Stimulated activated CD8-positive, alpha-beta memory T cell treated with anti-CD3 and anti-CD28 coated beads, Interleukin-4, amount 100 ng/mL, for 1 hour (primary cell): ENCODE measurements at places on chromosomes 2 and 18.

DNA sequence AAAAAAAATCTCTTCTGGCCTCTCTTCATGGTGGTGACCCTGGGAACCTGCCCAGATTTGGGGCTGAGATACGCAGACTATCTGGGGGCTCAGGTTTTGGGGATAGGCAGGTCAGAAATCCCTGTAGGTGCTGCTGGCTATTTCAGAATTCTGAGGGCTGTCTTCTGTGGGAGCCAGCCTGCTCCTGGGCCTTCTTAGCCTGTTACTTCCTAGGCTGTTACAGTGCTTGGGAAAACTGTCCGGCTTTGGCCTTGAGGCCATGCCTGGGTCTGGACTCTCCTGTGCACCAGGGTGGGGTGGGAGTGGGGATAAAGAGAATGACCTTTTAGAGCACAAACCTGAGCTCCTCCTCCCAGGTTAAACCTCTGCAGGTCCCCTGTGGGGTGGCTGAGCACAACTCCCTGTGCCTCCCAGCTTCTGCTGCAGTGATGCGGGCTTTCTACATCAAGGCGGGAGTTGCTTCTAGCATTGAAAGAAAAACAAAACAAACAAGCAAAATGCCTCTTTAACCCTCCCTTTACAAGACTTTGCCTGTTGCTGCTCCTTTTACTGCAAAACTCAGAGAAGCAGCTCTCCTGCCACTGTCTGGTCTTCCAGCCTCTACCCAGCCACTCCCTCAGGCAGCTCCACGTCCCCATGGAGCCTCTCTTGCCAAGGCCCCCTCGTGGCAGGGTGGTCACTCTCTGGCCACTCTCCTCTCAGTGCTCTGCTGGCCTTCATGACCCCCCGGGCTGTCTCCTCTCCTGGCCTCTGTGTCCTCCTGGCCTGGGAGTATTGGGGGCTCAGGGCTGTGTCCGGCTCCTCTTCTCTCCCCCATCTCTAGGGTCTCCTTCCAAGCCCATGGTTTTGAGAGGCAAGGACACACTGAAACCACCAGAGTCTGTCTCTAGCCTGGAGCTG is 293.0 kb upstream of the HS6ST1 start:
- no peak for DNase-seq

DNA sequence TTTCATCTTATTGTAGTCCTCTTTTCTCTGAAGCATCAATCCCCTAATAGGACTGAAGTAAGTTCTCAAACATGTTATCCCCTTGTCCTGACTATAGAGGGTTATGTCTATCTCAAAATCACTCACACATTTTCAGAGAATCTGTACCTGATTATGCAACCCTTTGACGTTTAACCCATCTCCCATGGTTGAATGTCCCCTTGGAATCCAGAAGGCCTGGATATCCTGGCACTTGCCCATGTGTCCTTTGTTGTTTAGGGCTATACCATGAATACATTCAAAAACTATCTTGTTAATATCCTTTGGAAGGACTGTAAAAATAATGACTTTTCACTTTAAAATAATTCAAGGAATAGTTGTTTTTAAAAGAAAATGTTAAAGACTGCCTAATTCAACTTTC is 66.3 kb upstream of the PSMD14 start:
- DNase-seq: no peak

DNA sequence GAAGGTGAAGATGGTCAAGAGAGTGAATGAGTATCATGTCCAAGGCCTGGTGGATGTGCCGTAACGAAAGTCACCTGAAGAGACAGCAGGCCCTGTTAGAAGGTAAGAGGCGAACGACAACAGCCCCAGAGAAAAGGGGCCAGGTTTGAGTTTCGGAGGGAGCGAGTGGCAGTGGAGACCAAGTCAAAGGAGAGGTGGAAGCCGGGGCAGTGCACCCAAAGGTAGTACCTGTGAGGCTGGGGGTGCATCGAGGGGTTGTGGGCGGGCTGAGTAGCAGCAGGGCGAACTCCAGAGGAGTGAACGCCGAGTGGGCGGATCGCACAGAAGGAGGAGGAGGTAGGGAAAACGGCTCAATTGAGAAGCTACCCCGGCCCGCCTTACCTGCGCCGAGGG is 358 bp downstream of the USP37 start:
- peak; percentile 27 for DNase-seq

GRCh38 chr2:126972279-126972626 is 73.6 kb downstream of the TEX51 start:
- no peak for DNase-seq

- DNase-seq: no peak
Measured at GRCh38 chr2:197803033-197803444, 1.4 kb upstream of the PLCL1 start.

GRCh38 chr2:149169656-149170055 is 131.2 kb downstream of the LYPD6B start:
- DNase-seq: no peak

DNA sequence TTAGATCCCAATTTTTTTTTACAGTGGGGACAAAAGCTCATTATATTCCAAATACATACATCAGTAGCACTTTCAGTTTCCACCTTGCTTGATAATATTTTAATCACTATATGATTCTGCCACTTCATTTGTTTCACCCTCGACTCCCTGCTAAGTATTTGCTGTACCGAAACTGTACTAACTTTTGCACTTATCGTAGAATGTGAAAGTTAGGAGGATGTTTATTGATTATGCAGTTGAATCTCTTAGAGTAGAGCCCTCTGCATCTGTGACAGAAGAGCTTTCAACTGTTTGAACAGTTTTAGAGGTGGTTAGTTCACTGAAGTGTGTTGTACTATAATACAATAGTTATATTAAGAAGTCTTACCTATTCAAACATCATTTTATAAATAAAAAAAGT is 20.8 kb downstream of the NCOA1 start:
- no peak for DNase-seq

GRCh38 chr2:150732064-150732463 is 244.6 kb upstream of the RND3 start:
- no peak for DNase-seq

- DNase-seq: no peak
Measured at GRCh38 chr2:233915128-233915527, 2.0 kb upstream of the TRPM8 start.

DNA sequence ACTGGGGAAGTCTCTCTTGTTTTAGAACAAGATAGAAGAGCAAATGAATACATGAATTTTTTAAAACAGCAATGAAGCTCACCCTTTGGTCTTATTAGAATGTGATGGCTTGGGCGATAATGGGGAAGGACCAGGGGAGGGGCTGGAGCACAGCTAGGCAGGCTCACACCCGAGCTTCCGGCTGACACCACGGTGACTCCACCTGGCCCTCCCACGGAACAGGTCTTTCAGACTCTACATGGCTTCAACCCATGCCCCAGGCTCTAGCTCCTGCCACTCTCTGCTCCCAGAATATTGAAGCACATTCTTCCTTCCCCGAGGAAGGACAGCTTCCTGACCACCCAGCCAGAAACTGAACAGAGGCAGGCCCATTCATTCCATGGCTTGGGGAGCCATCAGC is 127.5 kb upstream of the AGAP1 start:
- DNase-seq: no peak

GRCh38 chr2:187552828-187553681 is 1.2 kb downstream of the TFPI start:
- no peak for DNase-seq

DNA sequence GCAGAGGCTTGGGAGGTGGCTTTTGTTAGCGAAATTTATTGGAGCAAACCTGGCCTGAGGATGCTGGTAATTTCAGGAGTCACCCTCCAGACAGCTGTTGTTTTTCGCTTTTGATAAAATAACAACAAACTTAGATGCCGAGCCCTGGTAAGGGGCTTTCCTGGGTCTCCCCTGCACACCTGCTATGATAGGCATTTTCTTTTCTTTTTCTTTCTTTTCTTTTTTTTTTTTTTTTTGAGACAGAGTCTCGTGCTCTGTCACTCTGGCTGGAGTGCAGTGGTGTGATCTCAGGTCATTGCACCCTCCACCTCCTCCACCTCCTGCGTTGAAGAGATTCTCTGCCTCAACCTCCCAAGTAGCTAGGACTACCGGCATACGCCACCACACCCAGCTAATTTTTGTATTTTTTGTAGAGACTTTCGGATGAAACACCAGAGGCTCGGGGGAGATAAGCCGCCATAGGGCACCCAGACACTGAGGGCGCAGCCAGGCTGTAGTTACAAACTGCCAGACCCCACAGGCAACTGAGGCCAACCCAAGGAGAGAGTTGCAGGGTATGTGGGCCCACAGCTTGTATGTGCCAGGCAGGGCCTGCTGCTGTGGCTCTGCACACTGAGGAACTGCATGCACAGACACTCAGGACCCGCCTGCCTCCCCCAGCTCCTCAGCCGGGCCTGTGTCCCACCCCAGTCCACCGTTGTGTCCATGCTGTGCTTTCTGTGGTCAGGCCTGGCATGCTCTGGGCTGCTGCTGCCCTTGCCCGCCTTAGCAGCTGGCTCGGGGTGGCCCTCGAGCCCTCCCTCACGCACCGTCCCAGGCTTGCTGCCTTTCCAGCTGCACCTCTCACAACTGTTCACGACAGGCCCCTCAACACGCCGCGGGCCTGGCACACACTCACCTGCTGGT is 3.9 kb downstream of the GYPC start:
- no peak for DNase-seq

DNA sequence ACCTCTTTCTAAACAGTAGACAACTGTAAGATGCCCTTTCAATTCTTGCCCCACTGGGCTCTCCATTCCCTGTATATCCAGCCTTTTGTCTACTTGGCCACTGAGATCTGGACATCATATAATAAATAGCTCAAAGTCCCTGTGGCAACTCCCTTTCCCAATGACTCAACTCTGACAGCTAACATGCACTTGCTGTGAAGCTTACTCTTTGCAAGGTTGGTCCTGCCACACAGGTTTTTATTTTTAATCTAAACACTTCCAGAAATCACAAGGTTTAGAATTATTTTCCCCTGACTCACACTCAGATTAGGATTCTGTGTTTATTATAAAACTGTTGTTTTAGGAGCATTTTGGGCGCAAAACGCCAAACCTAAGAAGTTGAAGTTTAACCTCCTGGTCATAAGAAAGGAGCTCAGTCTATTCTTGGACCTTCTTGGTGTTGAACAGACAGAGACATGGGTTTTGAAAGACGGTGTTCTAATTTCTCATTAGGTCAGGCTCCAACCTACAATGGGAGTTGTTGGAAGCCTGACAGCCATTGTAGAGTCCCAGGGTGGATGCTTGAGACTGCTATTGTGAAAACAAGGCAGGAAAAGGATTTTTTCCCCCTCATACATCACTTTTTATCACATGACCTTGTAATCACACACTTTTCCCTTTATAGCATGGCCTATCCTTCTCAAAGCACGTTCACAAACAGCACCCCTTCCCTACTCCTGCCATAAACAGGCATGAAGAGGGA is 124.7 kb upstream of the SERPINE2 start:
- DNase-seq: no peak

DNA sequence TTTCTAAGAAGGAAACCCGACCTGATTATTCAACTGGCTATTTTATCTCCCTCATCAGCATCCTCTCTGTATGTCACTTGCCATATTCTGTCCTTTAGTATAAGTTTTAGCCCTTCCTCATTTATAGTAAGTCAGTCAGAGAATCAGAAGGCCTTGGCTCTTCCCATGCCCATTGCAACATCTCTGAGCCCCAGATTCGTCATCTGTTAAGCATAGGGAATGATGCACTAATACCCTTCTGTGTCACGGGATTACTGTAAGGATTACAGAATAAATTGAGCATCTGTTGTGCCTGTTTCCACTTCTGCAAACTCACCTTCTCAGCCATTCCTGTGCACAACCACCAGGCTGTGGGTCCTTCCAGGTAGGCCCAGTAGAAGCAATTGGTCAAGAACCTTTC is 258.1 kb upstream of the RAB12 start:
- DNase-seq: no peak

DNA sequence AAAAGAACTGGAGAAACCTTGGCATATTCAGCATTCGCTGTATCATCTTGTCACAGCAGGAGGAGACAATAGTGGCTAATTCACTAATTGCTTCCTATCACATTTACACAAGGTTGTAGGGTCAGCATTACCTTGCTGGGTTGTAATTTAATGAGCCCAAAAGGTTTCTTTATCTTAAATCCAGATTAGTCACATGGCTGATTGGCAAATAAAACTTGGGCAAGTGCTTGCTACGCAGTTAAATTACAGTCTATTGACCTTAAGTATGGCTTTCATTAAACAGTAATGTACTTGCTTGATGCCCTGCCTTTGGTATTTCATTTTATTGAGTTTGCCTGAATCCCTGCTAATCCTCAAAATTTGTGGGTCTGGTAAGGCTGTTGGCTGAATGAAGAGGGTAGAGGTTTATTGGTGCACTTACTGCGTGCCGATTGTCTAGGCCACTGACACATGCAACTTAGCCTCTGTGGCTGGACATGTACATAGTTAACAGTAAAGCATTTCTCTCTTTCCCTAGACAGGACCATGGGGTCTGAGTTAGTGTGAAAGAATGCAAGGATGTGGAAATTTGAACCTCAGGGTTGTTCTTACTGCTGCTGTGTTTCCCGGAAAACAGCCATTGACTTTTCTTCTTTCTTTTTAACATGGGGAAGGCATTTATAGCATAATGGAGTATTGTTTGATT is 34.3 kb downstream of the FMNL2 start:
- DNase-seq: no peak

- no peak for DNase-seq
Measured at GRCh38 chr2:181183878-181184542, 203.6 kb downstream of the UBE2E3 start.

DNA sequence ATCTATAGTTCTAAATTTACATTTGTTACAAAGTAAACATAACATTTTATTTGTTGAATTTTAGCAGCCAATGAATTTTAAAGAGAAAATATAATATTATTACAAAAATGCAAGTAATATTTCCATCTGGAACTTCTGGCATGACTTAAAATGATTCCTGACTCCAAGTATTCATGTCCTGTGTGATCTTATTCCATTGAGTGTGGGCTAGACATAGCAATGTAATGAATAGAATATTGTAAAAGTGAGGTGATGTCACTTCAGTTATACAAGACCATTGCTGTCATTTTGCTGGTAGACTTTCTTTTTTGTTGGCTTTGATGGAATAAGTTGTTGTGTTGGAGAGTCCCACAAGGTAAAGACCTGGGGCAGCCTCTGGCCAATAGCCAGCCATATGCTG is 912.2 kb upstream of the PIK3C3 start:
- no peak for DNase-seq

GRCh38 chr2:5409898-5410381 is 282.2 kb upstream of the SOX11 start:
- no peak for DNase-seq

DNA sequence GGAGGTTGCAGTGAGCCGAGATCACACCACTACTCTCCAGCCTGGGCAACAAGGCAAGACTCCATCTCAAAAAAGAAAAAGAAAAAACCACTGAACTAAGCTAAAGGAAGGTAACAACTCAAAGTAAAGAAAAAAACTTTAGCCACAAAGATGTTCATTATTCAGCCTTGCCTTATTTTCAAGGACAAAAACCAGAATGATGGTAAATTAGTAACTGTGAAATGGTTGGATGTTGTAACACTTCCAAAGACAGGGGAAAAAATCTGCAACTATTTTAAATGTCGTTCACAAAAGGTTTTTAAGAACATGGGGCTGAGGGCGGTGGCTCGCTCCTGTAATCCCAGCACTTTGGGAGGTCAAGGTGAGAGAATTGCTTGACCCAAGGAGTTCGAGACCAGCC is 10.1 kb downstream of the ADAM17 start:
- DNase-seq: no peak
